ENCODE measurements at places on chromosomes 12 and 14.

DNA sequence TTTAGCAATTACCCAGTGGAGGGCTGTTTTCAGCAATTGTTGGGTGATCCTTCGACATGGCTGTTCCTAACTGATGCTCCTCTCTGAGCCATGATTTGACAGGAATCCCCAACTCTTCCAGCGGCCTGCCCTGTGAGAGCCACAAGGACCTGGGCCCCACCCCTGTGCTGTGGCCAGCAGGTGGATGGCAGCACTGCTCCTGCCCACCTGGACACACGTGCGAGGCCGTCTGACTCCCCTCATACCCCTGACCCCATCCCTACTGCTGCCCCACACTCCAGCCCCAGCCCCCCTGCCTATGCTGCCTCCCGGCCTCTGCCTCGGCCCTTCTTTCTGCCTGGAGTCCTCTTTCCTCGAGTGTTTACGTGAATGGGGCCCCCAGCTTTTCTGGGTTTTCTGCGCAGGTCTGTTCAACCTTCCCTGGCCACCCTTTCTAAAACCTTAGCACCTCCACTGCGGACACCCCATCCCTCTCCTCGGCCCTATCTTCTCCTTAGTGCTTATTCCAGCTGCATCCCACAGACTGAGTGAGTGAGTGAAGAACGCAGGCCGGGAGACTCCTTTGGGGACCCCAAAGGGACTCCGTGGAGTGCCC is 111.4 kb downstream of the DICER1 start:
- DNase-seq: no peak

DNA sequence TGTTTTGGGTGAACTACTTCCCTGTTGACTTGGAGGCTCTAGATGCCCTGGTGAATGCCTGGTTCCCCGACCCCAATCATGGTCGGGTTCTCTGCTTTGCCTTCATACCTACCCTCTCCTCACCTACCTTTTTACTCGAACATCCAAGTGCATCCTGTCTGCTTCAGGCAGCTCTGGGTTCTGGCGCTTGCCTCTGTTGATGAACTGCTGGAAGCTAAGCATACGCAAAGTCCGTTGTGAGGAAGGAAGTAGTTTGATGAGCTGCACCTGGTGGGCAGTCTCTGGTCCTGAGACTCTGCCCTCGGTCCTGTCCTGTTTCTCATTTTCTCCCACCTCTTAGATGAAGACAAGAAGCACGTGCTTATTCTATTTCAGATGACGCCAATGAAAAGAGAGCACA is 13.6 kb downstream of the KCNH3 start:
- DNase-seq: no peak

DNA sequence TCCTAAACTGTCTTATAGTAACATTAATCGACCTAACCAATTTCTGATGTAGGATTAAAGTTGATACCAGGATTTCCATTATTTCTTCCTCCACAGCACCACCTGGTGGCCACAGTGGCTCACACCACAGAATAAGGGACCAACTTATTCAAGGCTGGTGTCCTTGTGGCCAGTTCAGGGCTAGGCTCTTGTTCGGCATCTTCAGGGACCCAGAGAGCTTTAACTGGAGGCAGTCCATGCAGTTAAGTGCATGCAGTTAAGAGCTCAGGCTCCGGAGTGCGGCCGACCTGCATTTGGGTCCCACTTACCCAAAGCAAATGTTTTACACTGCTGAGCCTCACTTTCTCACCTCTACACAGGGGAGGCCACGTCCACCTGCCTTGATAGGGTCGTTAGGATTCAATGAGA is 42.0 kb upstream of the GPR68 start:
- peak; percentile 60 for DNase-seq

GRCh38 chr14:68784226-68784910 is 8.5 kb downstream of the ZFP36L1 start:
- no peak for DNase-seq

- DNase-seq: no peak
Measured at GRCh38 chr12:111823891-111824290, 18.1 kb upstream of the MAPKAPK5 start.

GRCh38 chr14:28340816-28341215 is 425.8 kb upstream of the FOXG1 start:
- DNase-seq: no peak

All from AML-193 (cell line).